Gastroesophageal sphincter (tissue), 4 donors: ENCODE measurements at places on chromosomes 12 and 14.
A peak's percentile ranks its signal among the peaks of the same experiment; 100 is the strongest.

GRCh38 chr14:75495882-75496281 is 26.4 kb upstream of the BATF start:
- no peak for ATAC-seq

GRCh38 chr14:89811954-89812575 is 142.5 kb downstream of the EFCAB11 start:
- ATAC-seq = no peak

GRCh38 chr12:53486736-53487487 is 12.3 kb downstream of the MAP3K12 start:
- no peak for ATAC-seq

DNA sequence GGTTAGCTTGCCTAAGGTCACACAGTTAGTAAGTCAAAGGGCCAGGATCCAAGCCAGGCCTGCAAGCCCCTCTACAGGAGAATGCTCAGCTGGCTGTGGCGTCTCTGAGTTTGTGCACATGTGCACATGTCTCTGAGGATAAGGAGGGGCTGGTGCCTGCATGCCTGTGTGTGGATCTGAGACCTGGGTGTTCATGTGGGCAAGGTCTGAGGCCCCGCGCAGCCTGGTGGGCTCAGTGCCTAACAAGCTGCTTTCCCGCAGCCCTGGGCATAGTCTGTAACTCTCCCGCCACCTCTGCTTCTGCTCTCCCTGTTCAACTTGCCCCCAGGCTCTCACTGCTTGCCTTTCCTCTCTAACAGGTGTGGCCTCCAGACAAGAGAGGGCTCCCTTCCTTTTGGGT is 4.3 kb upstream of the SLC6A12 start:
- ATAC-seq = no peak

- ATAC-seq = no peak
These were observed 6.4 kb downstream of the ERP27 start for GRCh38 chr12:14931791-14932560.

DNA sequence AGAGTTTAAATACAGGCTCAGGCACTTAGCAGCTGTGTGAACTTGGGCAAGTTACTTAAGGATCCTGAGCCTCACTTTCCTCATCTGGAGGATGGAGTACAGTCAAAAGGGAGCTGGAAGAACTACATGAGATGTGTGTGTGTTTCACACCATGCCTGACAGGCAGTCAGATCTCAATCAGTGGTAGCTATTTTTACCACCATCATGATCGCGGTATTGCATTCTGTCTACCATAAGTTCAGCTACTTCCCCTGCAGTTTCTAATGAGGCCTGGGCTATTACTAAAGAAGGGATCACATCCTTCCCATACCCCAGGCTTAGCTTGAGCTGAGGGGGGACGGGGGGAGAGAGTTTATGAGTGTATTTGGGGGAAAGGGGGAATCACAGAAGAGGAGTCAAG is 7.0 kb downstream of the AQP6 start:
- ATAC-seq = no peak

- no peak for ATAC-seq
These were observed 26.0 kb downstream of the PSMA3 start for GRCh38 chr14:58270628-58271027.

- peak; percentile 80 for ATAC-seq
These were observed 494 bp downstream of the GCH1 start for GRCh38 chr14:54902143-54902520.

DNA sequence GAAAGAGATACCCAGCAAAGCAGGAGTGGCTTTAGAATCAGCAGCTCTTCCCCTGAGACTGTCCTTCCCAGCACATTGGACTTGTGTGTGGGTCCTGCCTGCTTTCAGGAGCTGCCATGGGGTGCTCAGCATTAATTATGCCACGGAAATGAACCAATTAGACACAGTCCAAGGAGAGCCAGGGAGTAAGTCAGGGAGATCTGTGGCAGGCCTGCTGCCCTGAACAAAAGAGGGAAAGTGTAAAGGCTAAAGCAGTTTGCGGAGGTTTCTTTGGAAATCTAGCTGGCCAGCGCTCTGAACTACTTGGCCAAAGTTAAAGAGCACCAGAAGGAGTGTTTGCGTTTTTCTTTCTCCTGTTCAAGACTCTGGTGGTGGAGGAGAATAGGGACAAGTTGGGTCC is 65.7 kb upstream of the SRSF5 start:
- no peak for ATAC-seq

GRCh38 chr12:120110550-120111501 is 5.7 kb downstream of the RAB35 start:
- peak; percentile 72 for ATAC-seq
